ENCODE measurements at places on chromosomes 3 and 15.

- H3K27me3 ChIP-seq = peaks cover 6% of the 10 kb centered on the region
- no peak overlapping the region for H3K4me3 ChIP-seq
- H3K36me3 ChIP-seq = no peaks in the 10 kb centered on the region
- DNase-seq = no peak
- H3K4me1 ChIP-seq = peaks cover 2% of the 10 kb centered on the region
Measured at GRCh38 chr15:91413142-91413541, 313.1 kb downstream of the SV2B start.

DNA sequence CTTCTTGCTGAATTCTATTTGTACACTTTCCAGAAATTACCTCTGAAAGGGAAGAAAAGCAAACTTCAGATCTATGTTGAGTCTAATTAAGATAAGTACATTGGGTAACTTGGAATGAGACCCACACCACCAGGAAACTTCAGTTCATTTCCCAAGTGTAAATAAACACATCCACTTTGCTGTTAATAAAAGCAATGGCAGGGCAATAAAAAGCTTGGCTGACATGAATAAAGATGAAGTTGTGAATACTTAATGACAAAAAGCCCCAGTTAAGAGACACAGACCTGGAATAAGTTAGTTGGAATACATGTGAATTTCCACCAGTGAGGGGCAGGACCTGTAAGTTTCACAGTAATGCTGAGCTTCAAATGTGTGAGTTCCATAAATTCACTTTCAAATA lies 83.3 kb downstream of the MEX3B start:
- H3K4me1 ChIP-seq = no peaks in the 10 kb centered on the region
- DNase-seq = no peak
- H3K36me3 ChIP-seq = no peaks in the 10 kb centered on the region
- H3K27me3 ChIP-seq = no peaks in the 10 kb centered on the region
- H3K4me3 ChIP-seq = no peak overlapping the region

DNA sequence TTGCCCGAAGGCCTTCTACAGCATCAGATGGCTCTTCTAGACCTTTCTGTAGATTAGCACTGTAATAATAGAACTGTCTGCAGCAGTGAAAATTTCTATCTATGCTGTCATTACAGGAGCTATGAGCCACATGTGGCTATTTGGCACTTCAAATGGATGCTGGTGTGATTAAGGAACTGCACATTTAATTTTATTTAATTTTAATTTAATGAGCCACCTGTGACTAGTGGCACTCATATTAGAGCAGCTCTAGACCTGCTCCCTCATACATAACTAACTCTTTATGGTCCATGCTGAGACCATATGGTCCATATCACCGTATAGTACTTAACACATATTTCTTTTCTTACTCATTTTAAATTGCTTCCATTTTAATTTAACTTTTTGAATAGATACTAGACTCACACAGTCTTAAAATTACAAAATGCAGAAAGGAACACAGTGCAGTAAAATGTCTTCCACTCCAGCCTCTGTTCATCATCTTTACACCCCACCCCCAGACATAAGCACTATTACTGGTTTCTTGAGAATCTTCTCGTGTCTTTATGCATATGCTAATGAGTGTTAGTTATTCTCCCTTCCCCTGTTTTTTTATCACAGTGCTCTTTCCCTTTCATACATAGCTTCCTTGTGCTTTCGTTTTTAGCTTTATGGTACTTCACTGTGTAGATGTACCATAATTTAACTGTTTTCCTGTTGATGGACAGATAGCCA lies 9.6 kb downstream of the LSM3 start:
- H3K27ac ChIP-seq = no peak overlapping the region
- H3K4me1 ChIP-seq = peaks cover 37% of the 10 kb centered on the region
- H3K27me3 ChIP-seq = no peaks in the 10 kb centered on the region
- peaks cover 68% of the 10 kb centered on the region for H3K36me3 ChIP-seq
- H3K4me3 ChIP-seq = no peak overlapping the region

GRCh38 chr3:11878837-11879236 lies 32.2 kb upstream of the TAMM41 start:
- no peaks in the 10 kb centered on the region for H3K36me3 ChIP-seq
- DNase-seq = no peak
- no peak overlapping the region for H3K27ac ChIP-seq
- no peaks in the 10 kb centered on the region for H3K4me1 ChIP-seq

DNA sequence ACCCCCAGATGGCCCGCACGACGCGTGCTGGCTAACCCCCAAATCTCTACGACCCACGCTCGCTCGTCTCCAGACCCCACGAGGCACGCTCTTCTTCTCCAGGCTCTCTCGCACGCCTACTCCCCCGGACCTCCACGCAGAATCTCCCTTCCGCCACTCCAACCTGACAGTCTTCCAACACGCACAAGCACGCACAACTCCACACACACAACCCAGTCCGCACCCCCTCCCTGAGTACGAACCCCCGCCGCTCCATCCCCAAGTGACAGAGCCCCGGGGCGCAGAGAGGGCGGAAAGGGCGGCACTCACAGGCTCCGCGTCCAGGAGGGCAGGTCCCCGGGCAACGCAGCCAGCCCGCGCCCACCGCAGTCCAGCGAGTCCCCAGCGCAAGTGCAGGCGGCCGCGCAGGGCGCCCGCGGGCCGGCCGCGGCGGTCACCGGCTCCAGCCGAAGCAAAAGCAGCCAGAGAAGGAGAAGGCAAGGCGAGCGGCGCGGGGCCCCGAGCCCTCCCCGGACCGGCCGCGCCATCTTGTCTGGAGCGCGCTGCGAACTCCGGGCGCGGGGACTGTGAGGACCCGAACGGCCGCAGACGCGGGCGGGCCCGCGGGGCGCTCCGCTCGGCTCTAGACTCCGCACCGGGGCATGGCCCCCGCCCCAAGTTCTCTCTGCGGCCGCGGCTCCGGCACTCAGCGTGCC lies 794 bp downstream of the LRIG1 start:
- H3K27me3 ChIP-seq = peaks cover 5% of the 10 kb centered on the region
- H3K4me3 ChIP-seq = peak overlapping the region; percentile 88
- H3K4me1 ChIP-seq = peaks cover 72% of the 10 kb centered on the region
- peak; percentile 52 for DNase-seq
- peak overlapping the region; percentile 73 for H3K27ac ChIP-seq

DNA sequence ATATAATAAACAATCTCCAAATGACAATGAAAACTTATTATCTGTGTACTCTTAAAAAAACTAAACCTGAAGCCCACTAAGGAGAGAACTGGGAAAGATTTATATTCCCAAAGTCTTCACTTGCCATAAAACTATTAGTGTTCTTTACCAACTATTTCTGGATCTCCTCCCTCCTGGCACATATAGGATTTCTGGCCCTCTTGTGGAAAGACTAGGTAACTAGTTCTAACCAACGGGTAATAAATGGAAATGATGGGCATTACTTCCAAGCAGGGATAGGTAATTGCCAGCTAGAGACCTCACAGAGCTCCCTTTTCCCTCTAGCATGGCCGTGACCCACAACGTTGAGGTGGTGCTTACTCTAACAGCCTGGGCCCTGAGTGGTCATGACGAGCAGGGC lies 110.1 kb downstream of the DNAH12 start:
- DNase-seq = no peak
- H3K4me3 ChIP-seq = no peak overlapping the region
- H3K36me3 ChIP-seq = no peaks in the 10 kb centered on the region
- H3K4me1 ChIP-seq = no peaks in the 10 kb centered on the region
- peaks cover 19% of the 10 kb centered on the region for H3K27me3 ChIP-seq
- H3K27ac ChIP-seq = no peak overlapping the region

DNA sequence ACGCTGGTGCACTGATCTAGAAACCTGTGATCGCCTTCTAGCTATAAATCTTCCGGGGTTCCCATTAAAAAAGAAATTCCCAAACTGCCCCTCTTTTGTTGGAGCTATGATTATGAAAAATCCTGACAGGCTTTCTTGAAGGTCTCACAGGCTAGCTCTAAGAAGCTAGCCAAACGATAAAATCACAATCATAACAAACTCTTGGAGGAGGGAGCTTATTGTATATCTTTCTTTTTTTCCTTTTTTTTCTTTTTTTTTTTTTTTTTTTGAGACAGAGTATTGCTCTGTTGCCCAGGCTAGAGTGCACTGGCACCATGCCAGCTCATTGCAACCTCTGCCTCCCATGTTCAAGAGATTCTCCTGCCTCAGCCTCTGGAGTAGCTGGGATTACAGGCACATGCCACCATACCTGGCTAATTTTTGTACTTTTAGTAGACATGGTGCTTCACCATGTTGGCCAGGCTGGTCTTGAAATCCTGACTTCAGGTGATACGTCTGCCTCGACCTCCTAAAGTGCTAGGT lies 72.0 kb downstream of the MYO1E start:
- peaks cover 8% of the 10 kb centered on the region for H3K36me3 ChIP-seq
- peak overlapping the region; percentile 81 for H3K27ac ChIP-seq
- no peak for DNase-seq

DNA sequence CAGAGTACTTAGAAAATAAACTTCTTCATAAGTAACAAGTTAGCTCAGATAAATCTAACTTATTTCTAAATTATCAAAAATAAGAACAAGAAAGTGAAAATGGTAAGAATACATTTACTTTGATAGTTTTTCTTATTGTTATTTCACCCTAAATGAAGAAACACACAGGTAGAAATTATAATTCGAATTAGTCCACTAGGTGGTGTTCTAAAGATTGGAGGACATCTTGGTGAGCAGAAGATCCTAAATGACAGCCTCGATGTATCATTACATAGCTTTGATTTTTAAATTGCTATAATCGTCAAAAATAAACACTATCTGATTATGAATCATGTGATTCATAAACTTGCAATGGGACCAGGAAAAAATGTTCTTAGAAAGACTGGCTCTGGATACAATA lies 280.8 kb upstream of the UBE2E2 start:
- no peak overlapping the region for H3K4me3 ChIP-seq
- H3K27ac ChIP-seq = no peak overlapping the region
- no peaks in the 10 kb centered on the region for H3K36me3 ChIP-seq
- no peak for DNase-seq
- H3K4me1 ChIP-seq = no peaks in the 10 kb centered on the region

GRCh38 chr3:41575724-41576123 lies 376.4 kb downstream of the CTNNB1 start:
- H3K27ac ChIP-seq = no peak overlapping the region
- H3K4me3 ChIP-seq = no peak overlapping the region
- H3K27me3 ChIP-seq = no peaks in the 10 kb centered on the region
